ENCODE measurements at places on chromosomes 2 and 18.

DNA sequence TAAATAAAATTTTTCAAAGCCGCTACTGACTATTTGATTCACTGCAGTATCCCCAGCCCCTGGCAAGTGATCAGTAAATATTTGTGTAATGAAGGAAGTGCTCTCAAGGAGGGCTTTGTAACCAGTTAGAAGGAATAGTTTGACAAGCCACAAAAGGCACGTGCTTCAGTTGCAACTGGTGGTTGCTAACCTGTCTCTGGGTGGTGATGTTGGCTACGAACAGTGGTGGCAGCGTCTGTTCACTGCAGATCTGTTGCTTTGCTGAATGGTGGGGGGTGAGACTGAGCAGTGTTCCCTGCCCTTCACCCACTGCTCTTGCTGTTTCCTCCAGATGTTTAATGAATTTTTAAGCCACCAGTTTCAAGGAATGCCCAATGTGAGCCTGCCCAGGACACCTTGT lies 73.9 kb upstream of the SIX2 start:
- no peak for DNase-seq

GRCh38 chr2:151049746-151050145 lies 211.9 kb downstream of the RBM43 start:
- DNase-seq = no peak

GRCh38 chr18:65749841-65750240 lies 971 bp upstream of the CDH7 start:
- DNase-seq = no peak

DNA sequence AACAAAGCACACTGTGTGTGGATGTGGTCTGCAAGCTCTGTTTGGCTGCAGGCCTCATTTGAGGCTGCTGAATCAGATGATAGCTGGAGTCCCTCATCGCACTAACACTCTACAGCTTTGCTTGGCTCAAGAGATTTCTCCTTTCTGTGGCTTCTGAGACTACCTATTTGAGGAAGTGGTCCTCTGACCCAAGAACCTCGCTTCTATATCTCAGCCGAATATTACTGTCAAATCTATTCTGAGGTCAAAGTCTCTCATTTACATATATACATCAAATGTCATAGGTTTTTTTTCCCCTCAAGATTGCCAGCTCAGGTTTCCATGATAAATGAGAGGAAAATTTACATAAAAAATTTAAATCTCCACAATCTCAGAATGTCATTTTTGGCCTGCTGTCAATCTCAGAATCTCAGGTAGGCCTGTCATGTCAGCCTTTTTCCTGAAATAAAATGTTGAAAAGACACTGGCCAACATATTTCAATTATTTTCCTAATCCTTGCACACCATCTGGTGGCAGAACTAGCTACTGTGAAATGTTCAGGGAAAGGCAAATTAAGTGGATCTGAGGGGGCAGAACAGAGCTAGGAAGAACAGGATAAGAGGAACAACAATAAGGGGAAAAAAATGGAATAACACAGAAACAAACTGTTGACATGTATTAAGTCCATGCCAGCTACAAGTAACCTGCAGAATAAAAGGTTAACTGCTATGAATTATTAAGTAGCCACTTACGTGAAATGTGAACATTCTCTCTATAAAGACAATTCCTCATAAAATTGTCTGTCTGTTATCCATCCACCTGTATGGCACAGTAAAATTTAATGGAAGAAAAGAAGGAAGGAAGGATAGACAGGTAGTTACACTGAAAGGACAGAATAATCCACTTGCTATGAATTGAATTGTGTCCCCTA lies 39.3 kb downstream of the AP1S3 start:
- DNase-seq = no peak

DNA sequence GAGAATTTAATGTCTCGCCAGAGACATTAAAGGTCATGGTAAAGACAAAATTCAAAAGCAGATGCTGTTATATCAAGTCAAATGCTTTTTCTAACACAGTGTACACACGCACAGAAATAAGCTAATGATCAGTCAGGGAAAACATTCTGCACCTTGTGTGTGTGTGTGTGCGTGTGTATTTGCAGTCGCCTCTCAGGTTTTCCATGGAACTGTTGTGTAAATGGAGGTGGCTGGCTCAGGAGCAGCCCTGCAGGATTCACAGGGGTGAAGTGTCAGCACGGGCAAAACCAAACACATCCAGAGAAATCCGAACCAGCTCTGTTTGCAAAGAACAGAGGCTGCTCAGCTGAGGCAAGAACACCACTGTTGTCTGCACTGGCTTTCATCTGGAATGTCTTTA lies 76.2 kb upstream of the YWHAQ start:
- DNase-seq = no peak

Data from esophagus squamous epithelium (tissue), 5 donors.